NCI-H774 (cell line): ENCODE measurements at places on chromosomes 6 and 20.

- DNase-seq, result no peak
Measured at GRCh38 chr6:9606435-9607134, 808.3 kb downstream of the TFAP2A start.

GRCh38 chr6:23851522-23851921 is 274.5 kb upstream of the NRSN1 start:
- DNase-seq, result no peak

DNA sequence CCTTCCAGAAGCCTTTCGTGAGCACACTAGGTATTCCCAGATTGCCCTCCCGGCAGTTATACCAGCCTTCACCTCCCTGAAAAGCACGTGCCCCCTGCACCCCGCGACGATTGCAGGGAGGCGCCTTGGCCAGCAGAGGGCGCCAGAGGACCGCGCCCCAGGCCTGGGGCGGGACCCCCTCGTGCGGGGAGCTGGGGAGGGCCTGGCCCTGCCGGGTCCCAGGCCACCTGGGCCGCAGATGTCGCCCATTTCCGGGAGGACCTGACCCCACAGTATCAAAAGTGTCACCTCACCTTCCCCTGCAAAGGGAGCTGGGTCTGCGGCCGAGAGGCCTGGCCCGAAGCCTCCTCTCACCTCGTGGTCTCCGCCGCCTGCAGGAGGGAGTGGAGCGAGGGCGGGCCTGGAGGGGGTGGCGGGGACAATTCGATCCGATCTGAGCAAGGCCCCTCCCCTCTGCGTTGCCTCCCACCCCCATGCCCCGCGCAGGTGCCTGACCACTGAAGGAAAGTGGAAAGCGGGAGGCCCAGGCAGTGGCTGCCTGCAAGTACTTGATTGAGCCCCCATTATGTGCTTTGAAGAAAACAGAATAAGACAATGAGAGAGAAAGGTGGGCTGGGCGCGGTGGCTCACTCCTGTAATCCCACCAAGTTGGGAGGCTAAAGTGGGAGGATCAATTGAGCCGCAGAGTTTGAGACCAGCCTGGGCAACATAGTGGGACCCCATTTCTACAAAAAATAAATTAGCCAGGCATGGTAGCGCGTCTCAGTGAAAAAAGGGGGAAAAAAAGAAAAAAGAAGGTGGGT is 3.5 kb upstream of the SNAI1 start:
- peak; percentile 41 for DNase-seq

DNA sequence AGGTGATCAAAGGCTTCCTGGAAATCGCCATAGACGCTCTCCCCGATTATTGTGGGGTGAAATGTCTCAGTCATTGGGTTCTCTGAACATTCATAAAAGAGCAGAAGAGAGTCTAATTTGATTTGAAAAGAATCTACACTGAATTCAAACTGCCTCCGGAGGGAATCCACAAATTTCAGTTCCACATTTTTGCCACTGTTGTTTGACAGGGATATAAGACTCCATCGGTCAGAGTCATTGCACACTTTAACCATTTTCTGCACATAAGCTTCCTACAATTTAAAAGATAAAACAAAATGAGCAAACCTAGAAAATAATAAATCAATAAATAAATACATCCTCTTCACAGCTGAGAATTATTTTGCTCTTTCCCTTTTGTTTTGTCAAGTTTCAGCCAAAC is 2.3 kb downstream of the TENT5A start:
- no peak for DNase-seq

DNA sequence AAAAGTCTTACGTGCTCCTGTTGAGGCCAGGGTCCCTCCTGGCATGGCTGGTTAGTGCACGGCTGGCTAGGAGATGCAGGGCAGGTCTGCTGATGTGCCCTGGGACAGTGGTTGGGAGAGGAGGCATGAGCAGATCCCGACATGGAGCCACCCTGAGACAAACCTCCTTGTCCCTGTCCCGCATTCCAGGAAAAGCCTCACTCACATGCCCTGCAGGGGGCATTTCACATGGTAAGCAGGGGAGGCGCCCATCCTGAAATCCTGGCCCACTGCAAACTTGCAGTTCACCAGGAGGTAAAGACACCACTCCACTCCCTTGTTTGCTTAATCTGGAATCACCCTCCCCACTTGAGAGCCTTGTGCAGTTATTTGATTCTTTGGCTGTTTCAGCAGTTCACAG is 116.7 kb upstream of the SLC24A3 start:
- no peak for DNase-seq

DNA sequence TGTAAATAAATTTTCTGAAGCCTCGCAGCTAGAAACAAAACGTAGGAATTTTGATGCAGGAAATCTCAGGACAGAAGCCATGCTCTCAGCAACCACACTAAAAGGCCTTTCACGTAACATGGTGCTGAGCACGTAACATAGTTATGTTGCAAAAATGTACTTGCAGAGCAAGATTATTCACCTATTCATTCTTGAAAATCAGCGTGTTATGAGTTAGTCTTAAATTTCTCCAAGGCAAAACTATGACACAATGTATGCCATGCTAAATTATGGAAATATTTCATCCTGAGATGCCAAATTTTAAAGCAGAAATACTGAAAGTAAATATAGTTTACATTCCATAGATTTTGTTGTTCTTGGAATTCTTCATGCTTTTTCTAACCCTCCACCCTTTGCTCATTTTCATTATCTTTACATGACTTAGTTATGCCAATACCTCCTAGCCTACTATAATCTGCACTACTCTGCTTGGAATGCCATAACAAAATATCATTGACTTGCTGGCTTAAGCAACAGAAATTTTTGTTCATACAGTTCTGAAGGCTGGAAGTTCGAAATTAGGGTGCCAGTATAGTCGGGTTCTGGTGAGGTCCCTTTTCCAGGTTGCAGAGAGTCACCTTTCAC is 179.8 kb upstream of the BMP5 start:
- DNase-seq, result no peak

GRCh38 chr20:54133434-54134427 is 40.1 kb downstream of the CYP24A1 start:
- no peak for DNase-seq

DNA sequence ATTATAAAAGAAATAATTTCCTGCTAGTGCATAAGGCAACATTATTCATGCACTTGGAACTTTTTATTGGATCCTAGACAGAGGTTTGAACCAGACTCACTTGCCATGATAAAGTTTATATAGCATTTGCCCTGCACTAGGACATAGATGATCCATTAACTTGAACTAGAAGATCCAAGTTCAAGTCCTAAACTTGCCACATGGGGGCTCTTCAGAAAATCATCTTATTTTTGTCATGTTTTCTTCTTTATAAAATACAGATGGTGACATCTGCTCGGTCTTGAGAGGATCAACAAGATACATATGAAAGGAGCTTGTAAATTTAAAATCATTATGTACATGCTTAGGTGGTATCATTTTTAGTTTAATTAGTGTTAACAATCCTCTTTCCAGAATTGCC is 94.5 kb downstream of the SIM1 start:
- DNase-seq, result no peak

GRCh38 chr6:22667855-22668254 is 98.5 kb downstream of the HDGFL1 start:
- DNase-seq, result no peak

DNA sequence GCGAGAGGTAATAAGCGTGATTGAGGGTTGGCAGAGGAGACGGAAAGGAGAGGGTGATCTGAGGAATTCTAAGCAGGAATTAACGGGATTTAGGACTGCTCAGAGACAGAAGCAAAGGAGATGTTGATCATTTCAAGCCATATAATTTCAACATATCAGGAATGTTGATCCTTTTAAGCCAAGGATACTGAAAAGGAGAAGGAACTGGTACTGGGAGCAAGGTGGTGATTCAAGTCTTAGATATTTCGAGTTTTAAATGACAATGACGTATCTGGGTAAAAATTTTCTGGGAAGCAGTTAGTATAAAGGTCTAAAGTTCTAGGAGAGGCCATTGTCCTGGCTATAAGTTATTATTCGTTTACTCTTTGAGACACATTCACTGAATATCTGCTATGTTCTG is 91.3 kb upstream of the OGFRL1 start:
- DNase-seq, result no peak

DNA sequence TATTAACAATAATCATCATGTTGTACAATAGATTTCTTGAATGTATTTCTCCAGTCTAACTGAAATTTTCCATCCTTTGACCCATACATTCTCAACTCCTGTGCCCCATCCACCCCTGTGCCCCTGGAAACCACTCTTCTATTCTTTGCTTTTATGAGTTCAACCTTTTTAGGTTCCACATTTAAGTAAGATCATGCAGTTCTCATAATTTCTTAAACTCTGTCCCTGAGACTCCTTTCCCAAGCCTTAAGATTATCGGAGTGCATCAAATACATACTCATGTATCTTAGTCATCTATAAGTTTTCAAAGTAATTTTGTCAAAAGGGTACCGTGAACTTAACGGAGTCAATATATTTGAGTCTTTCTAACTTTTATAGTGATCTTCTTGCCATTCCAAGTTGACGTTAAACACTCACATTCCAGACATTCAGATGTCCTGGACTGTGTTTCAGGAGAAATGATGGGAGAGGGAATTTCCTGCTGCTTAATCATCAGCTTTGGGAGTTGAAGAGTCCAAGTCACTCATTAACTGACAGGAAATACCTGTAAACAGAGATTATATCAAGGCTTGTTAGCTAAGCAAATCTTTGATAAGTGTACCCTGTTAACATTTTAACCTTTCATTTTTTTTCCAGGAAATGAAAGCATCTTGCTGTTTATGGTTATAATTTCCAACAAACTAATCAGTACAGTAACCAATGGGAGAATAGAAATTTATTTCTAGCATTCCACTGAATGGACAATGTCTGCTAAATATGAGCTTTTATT is 73.3 kb downstream of the ADGRG6 start:
- DNase-seq, result no peak

DNA sequence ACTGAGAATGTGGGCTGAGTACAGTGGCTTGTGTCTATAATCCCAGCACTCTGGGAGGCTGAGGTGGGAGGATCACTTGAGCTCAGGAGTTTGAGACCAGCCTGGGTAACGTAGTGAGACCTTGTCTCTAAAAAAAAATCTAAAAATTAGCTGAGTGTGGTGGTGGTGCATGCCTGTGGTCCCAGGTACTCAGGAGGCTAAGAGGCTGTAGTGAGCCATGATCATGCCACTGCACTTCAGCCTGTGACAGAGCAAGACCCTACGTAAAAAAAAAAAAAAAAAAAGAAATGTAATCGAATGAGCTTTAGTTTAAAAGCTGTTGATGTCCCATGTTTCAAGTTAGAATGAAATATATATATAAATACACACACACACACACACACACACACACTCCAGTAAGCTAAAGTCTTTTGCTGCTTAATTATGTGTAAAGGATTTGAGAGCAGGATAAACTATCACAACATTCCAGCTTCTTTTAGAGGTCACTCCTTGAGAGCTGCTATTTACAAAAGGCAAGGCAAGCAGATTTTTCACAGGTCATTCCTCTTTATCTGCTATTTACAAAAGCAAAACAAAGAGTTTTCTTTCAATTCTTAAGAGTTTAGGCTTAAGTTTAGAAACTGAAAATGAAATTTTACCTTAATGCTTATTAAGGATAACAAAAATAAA is 4.7 kb upstream of the MICAL1 start:
- no peak for DNase-seq

DNA sequence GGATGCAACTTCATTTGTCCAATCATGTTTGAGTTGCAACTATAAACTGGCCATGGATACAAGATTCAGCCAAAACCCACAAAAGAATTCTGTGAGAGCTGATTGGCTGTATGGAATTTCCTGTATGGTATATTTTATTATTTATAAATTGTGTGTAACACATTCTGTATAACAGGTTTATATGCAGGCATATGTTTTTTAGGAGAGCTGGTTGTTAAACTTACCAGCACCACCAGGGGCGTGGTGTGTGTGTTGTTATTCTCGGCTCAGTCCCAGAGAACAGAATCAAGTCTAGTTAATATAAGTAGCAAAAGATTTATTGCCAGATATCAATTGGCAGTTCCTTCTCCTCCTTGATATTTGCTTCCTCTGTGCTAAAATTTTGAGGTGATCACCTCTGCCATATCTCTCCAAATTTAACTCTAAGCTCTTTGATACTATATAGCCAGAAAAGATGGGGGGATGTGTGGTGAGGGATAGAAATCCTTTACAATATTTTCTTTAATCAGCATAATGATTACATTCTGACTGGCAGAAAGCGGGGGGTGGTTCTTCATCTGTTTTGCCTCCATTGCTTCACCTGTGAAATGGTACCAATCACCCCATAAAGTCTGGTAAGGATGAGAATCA is 22.9 kb downstream of the CNBD2 start:
- no peak for DNase-seq

GRCh38 chr6:119608994-119609393 is 259.4 kb upstream of the MAN1A1 start:
- DNase-seq, result no peak

- DNase-seq, result no peak
Measured at GRCh38 chr6:69220375-69220774, 576.4 kb downstream of the LMBRD1 start.

DNA sequence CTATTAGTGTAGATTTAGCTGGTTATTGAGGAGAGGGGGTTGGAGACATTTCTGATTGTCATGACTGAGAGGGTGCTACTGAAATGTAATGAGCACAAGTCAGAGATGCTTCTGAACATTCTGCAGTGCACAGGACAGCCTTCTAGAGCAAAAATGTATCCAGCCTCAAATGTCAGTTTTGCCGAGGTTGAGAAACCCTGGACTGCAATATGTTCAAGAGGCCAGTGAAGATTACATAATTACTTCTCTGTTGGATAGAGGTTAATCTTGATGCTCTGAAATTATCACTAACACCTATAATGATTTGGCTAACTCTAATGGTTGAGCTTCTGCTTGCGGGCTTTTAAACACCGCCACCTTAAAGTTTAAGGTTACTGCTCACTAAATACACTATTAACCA is 3.4 kb upstream of the DUSP22 start:
- no peak for DNase-seq

- DNase-seq, result no peak
Measured at GRCh38 chr6:110853754-110854477, 20.7 kb upstream of the AMD1 start.

GRCh38 chr20:63475209-63475608 is 2.8 kb upstream of the KCNQ2 start:
- DNase-seq, result no peak

DNA sequence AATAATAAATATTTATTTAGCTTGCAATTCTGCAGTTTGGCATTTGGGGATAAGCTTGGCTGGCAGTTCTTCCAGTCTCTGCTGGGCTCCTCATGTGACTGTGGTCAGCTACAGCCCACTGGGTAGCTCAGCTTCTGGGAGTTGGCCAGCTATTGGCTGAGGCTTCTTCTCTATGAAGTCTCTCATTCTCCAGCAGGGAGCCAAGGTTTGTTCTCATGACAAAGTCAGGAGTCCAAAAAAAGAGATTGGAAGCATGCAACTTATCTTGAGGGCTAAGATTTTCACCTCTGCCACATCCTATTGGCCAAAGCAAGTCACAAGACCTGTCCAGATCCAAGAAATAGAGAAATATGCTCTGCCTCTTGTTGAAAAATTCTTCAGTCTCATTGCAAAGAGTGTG is 94.6 kb downstream of the SNAP25 start:
- DNase-seq, result no peak

- peak; percentile 75 for DNase-seq
Measured at GRCh38 chr20:41499961-41500725, 118.0 kb downstream of the CHD6 start.

- DNase-seq, result no peak
Measured at GRCh38 chr6:144653885-144654505, 368.9 kb downstream of the UTRN start.
